ENCODE measurements at places on chromosomes 4 and X. TPM values are rescaled to one million over a fixed set of nuclear protein-coding genes. Genes with fewer than 3 reads are reported as not detected.

MED14 gene
- 16.1 TPM for total RNA-seq

RS1 gene
- not detected for total RNA-seq

GLUD2 gene
- 1.4 TPM for total RNA-seq

TRIM75 gene
- total RNA-seq = not detected

LDOC1 gene
- 2.5 TPM for total RNA-seq

KLHL8 gene
- total RNA-seq = 6.9 TPM

TSPAN7 gene
- 100 TPM for total RNA-seq

NUDT10 gene
- total RNA-seq = 0.41 TPM

MBNL3 gene
- total RNA-seq = 140 TPM

COX7B gene
- 1,473 TPM for total RNA-seq

LRCH2 gene
- 4.9 TPM for total RNA-seq

OTUD4 gene
- total RNA-seq = 23.7 TPM

DNA sequence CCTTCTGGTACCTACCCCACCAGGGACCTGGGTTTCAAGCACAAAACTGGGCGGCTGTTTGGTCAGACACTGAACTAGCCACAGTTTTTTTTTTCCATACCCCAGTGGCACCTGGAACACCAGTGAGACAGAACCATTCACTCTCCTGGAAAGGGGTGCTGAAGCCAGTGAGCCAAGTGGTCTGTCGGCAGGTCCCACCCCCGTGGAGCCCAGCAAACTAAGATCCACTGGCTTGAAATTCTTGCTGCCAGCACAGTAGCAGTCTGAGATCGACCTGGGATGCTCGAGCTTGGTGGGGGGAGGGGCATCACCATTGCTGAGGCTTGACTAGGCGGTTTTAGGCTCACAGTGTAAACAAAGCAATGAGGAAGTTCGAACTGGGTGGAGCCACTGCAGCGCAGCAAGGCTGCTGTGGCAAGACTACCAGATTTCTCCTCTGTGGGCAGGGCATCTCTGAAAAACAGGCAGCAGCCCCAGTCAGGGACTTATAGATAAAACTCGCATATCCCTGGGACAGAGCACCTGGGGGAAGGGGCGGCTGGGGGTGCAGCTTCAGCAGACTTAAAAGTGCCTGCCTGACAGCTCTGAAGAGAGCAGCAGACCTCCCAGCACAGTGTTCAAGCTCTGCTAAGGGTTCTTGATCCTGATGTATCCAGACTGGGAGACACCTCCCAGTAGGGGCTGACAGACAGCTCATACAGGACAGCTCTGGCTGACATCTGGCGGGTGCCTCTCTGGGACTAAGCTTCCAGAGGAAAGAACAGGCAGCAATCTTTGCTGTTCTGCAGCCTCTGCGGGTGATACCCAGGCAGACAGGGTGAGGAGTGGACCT is 223.0 kb downstream of the COX18 start:
- DNase-seq = no peak

GRCh38 chr4:154478128-154478527 is 13.5 kb downstream of the DCHS2 start:
- no peak for DNase-seq

- DNase-seq = no peak
Observed at GRCh38 chr4:129140521-129140920, 44.6 kb downstream of the C4orf33 start.

GRCh38 chr4:86048426-86048825 is 311.4 kb downstream of the MAPK10 start:
- no peak for DNase-seq

DNA sequence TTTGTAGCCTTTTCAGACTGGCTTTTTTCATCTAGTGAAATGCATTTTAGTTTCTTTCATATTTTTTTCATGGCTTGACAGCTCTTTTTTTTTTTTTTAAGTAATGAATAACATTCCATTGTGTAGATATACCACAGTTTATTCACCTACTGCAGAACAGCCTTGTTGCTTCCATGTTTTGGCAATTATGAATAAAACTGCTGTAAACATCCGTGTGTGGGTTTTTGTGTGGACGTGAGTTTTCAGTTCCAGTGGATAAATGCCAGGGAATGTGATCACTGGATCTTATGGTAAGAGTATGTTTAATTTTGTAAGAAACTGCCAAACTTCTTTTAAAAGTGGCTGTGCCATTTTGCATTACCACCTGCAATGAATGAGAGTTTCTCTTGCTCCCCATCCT is 160.8 kb downstream of the SOWAHB start:
- no peak for DNase-seq

GRCh38 chr4:185344743-185345538 is 50.8 kb downstream of the LRP2BP start:
- no peak for DNase-seq

DNA sequence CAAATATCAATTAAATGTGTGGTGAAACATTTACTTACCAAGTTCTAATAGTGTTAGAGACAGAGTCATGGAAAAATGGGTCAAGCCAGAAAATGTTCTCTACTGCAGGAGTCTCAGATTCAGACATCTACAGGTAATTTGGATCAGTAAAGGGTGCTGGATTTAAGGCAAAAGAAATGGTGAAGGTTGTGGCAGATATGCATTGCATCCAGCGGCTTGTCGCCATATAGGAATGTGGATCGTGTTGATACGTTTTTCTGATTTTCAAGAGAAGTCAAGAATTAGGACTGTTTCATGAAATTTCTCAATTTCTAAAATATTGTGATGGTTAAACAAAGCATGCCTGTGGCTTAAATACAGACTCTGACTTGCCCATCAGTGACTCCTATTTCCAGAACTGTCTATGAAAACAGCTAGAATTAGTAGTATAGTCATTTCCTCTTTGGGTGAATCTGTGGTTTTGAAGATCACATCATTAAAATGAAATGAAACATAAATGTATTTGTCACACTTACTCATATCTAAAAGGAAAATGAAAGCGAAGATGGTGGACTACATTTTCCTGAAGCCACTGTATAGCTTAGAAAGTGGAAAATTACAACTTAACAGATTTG is 110.1 kb upstream of the VEGFC start:
- no peak for DNase-seq

DNA sequence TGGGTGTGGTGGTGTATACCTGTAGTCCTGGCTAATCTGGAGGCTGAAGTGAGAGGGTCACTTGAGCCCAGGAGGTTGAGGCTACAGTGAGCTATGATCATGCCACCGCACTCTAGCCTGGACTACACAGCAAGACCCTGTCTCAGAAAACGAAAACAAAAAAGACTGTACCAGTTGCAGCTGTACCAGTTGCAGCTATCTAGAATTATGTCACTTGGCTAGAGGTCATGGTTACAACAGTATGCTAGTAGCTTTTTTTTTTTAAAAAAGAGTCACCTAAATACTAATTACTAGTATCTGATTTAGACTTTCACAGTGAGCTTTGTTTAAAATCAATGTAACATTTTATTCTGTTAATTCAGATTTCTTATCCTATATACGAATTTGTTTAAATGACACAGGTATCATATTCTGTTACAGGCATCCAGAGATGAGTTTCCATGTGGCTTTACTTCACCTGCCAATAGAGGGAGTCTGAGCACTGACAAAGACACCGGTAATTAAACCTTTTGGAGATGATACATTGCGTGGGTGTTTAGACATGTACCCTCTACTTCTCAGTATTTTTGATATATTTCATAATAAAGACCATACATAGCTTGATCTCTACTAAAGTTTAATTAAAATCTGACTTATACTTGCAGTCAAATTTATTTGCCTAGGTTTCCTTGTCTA is 100.2 kb upstream of the IL13RA1 start:
- DNase-seq = no peak

DNA sequence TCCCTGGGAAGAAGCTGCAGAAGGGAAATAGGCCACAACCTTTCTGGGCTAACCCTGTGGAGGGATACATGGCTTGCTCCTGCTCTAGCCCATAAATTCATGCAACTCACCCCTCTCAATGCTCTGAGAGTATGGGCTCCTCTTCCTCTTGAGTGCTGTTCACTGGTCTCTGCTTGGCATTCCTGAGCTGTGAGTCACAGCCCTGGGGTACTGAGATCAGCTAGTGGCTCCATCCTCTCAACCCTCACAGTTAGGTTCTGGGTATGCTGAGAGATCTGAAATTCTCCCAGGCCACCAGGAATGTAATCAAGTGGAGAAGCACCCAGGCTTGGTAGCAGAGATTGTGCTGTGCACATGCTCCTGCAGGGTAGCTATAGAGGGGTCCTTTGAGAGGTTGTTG is 60.6 kb upstream of the SPANXN2 start:
- DNase-seq = no peak

- DNase-seq = no peak
Observed at GRCh38 chr4:155426953-155427352, 50.2 kb upstream of the MAP9 start.

DNA sequence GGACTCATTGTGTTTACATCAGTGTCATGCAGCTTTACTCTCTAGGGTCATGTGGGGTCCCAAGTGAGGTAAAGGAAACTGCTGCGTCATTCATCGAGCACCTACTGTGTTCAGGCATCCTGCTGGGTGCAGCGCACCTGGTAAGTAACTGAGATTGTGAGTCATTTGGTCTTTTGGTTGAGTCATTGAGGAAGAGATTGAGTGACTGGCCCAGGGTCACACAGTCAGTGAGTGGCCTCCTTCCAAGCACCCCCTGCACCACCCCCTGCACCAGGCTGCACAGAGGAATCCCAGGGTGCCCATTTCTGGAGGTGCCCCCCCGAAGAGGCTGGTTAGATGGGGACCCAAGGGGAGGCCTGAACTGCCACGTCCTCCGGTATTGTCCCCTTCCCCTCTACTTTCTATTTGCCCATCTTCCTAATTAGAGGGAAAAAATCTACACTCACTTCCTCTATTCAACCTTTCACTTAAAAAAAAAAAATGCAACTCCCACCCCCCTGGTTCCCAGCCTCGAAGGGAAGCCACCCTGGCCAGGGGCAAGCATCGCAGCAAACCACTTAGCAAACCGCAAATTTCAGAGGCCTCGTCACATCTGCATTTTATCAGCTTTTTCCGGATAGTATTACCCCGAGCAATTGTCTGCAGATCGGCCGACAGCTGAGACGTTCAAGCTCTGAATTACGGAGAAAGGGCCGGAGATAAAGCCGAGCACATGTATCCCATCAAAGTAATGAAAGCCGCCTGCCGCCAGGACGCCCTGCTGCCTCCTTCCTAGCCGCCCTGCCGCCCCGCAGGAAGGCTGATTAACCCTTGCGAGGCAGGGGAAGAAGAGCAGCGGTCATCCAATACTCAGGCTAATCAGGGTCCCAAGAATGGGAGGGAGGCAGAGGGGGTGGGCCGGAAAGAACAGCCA is 96.3 kb upstream of the MSX1 start:
- no peak for DNase-seq

DNA sequence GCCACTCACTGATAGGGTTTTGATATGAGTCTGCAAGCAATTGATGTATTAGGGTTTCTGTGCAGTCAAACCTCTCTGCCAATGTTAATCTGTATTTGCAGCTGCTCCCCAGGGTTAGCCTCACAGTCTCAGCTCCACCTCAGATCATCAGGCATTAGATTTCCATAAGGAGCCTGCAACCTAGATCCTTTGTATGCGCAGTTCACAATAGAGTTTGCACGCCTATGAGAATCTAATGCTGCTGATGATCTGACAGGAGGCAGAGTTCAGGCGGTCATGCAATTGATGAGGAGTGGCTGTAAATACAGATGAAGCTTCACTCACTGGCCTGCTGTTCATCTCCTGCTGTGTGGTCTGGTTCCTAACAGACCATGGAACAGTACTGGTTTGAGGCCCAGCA is 280.6 kb downstream of the PAPSS1 start:
- no peak for DNase-seq

GRCh38 chrX:44997282-44997812 is 124.4 kb downstream of the KDM6A start:
- no peak for DNase-seq

DNA sequence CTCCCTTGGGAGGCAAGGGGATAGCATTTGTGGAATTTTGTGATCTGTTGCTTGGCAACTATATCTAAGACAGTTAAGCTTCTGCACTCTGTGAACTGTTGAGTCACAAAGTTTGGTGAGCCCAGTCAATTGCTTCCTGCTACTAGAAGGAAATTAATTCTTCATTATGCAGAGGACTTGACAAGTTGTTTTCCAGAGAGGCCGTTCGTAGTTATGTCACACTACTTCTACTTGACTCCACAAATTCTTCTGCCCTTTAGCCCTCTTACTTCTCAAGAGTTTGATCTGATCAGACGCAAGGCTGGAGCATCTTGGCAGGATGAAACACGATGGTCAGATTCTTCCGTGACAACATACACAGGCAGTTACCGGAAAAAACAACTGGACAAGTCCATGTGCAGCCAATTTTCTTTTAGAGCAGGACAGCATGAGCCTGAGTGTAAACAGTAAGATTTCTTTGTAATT is at the start of gene C4orf51:
C4orf51 (plus strand) TSS at position 156 of the 465 bp plus-strand sequence; CDS start at position 214, 58 bp downstream.
- no peak for DNase-seq

- no peak for DNase-seq
Observed at GRCh38 chrX:34058005-34058404, 74.1 kb downstream of the FAM47A start.

GRCh38 chrX:150542846-150543229 is 25.6 kb upstream of the MTM1 start:
- no peak for DNase-seq

Data from right atrium auricular region (tissue), 2 donors.